NCI-H2171 treated with DMSO at 0.1 percent for 48 hours (cell line): ENCODE measurements at places on chromosomes 3 and 15.

- no peak for DNase-seq
Observed at GRCh38 chr15:101539492-101539891, 50.0 kb upstream of the PCSK6 start.

DNA sequence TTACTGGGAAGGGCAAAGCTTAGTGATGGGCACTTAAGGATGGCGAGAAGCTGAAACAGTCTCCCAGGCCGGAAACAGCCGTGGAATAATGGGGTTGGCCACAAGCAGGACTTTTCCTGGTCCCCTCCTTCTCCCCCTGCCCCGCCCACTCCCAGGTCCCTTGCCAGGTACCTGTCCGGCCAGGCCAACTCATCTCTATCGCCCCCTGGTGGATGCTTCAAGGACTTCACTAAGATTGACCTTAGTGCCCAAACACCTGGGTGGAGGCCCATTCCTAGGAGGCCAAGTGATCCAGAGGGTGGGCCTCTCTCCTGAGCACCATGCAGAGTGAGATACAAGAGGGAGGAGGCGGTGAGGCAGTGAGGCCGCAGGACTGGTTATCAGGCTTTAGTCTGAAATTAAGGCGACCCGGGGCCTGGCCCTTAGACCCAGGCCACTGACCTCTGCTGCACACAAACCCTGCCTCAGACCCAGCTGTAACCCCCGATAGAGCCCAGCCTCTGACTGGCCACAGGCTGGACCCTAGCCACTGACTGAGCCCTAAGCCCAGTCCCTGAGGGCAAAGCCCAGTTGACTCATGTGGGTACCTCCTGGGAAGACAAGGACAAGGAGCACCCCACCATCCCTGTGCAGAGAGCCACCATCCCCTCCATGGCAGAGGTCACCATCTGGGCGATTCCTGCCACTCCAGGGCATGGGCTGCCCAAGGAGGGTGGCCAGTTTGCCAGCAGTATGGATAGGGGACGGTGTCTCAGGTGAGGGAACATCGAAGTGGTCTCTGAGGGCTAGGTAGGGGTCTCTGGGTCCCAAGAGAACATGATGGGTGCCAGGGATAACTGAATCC, 37.6 kb downstream of the VIPR1 start:
- DNase-seq: no peak

GRCh38 chr3:29609328-29609811, 328.5 kb downstream of the RBMS3 start:
- DNase-seq: no peak

DNA sequence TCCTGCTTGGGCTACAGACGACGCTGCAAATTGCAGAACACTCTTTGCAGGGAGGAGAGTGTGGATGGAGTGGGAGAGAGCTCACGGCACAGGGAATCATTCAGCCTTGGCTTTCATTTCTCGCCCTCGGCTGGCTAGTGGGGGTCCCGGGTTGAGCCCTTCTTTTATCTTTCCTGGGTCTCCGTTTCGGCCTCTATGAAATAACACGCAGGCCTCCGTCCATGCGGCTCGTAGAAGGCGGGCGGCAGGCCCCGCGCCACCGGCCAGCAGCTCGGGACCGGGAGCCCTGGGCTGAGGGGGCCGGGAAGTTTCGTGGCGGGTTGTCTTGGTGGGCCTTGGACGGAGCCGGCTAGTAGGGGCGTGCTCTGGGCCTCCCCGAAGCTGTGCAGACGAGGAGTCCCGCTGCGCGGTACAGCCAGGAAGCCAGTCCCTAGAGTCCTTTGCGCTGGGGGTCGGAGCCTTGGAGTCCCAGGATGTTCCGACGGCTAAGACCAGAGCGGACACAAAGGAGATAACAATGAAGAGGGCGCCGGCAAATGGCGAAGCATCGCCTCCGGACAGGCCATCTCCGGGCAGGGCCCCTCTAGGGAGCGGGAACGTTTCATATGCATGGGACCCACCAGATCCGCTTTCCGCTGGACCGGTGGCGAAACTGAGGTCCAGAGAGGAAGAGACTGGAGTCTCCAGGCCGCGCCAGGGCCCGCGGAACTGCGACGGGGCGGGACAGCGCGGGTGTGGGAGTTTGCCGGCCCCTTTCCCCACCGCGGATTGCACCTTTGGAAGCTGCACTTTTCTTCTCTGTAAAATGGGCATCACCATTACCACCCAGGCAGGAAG, 4.3 kb downstream of the RNU6-1 start:
- no peak for DNase-seq

DNA sequence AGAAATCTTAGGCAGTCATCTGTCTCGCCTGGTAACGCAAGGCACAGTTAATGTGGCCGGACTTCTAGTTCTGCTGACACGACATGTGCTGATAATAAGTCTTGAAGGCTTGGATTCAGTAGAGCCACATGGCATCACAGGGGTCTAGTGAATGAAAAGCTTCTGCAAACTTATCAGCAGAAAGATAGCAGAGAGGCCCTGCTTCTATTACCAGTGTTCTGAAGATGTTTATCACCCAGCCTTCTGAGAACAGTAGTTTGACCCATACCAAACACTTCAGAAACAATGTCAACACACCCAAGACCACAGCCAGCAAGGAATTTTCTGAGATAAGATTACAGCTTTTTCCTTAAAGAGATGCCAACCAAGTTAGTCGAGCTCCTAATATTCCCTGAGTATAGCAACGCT, 102.7 kb upstream of the UMPS start:
- no peak for DNase-seq

DNA sequence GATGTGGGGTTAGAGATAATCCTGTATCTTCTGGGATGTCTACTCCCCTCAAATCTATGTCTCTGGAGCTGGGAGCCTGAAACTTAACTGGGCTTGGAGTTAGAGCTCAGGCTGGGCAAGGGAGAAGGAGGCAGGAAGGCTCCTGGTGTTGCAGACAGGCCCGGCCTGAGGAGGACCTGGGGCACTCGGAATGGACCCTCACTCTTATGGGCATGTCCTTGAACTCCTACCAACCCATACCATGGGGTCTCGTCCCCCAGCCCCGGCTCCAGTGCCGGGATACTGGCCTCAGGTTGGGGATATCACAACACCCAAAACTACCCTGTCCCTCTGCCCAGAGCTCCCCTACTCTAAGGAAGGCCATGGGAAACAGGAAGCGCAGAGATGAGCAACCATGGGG, 45.2 kb downstream of the SCN5A start:
- DNase-seq: no peak

GRCh38 chr3:140078343-140078742, 143.4 kb downstream of the CLSTN2 start:
- no peak for DNase-seq

- DNase-seq: no peak
Observed at GRCh38 chr3:72496051-72496670, 352.1 kb downstream of the SHQ1 start.

GRCh38 chr3:13073326-13074005, at the start of gene IQSEC1:
TSS of gene IQSEC1 (minus strand) at chr3:13073429. CDS start at chr3:13073014, 415 bp downstream.
- peak; percentile 38 for DNase-seq

DNA sequence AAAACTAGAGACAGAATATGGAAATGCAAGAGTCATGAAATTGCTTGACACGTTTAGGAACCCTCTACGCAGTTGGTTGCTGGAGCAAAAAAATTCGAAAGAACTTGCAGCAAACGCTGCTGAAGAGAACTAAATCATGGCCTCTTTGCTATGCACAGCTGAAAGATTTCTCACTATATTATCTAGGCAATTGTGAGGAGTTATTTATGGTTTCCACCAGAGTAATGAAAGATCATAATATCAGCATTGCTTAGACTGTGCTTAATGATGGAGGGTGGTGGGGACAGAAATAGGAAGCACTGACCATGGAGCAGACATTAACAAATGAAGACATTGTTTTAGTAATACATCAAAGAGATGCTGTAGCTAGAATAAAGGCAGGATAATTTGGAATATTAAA, 593.4 kb upstream of the ZNF717 start:
- no peak for DNase-seq

- DNase-seq: no peak
Observed at GRCh38 chr3:100811779-100812507, 102.6 kb downstream of the TFG start.

DNA sequence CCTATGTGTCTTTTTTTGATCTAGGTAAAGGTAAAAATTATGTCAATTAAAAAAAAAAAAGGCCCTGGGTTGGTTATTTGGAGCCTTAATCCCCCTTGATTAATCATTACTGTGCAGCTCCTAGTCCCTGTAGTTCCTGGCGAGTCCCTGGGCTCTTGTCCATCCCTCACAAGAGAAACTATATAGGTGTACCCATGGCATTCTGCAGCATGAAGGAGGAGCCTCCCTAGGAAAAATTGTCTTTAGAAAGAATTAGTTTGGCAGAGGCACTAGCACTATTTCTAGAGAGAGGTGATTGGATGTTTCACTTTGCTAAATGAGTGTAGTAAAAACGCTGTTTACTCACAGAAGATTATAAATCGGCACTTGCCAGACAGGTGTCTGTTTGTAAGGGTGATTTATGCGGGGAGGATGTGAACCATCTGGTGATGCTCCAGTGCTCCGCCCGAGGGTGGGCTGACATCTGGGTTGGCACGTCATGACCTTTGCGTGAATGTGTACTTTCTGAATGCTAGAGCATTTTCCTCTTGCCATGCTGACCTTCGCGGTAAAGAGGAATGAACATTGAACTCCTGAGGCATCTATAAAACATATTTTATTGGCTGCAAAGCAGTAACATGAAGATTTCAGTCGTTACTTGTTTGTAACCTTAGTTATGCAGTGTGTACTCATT, 12.6 kb downstream of the PLCL2 start:
- peak; percentile 59 for DNase-seq

DNA sequence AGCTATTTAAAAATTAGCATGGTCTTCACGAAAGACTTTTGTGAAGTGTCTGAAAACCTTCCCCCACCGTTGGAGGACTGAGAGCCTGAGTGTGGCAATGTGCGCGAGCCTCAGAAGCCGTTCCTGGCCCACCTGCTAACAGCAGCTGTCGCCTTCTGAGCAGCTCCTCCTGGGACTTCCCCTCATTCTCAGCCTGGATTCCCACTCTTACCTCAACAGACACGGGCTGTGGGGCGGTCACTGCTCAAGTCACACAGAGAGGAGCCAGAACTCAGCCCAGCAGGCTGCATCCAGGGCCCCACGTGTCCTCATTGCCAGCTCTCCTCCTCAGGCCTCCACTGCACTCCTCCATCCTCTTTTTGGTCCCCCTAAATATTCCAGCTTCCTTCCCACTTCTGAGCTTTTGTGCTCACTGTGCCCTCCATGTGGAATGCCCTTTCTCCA, 7.8 kb downstream of the DNASE1L3 start:
- peak; percentile 78 for DNase-seq

- no peak for DNase-seq
Observed at GRCh38 chr15:46080016-46080415, 445.2 kb downstream of the SQOR start.

DNA sequence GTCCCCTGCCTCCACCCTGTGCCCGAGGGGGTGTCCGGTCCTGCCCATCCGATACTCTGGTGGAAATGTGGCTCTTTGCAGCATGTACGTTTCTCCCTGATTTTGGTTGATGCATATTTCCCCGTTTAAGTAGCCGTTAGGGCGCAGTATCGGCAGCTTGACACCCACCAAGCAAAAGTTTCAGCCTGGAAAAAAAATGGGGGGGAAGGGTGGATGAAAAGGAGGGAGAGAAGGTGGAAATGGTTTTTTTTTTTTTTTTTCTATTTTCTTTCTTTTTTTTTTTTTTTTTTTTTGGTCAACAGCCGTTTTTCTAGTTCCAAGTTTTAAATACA, 1.3 kb downstream of the RAP2B start:
- no peak for DNase-seq

GRCh38 chr3:52830535-52831258, at the start of gene ITIH4:
TSS of gene ITIH4 (minus strand) at chr3:52830672. CDS start at chr3:52830642, 30 bp downstream.
- no peak for DNase-seq

DNA sequence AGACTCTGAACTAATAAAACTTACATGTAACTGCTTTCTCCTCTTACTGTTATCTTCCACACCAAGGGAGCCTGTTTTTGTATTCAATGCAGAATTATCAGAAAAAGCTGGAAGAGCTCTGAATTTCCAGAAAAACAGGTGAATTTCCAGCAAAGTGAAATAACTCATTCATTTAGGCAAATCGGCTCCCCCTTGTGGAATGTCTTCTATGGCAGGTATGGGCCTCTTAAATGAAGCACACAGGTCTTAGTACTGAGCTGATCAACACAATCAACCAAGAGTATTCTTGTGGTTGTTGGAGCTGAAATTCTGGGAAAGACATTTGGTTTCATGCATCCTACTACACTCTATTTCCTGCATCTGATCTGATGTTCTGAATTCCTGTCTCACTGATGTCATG, 31.0 kb upstream of the PTPRG start:
- peak; percentile 45 for DNase-seq

GRCh38 chr3:183435661-183436060, 7.2 kb upstream of the MCF2L2 start:
- DNase-seq: no peak

- no peak for DNase-seq
Observed at GRCh38 chr3:136151219-136151618, 44.9 kb downstream of the MSL2 start.

DNA sequence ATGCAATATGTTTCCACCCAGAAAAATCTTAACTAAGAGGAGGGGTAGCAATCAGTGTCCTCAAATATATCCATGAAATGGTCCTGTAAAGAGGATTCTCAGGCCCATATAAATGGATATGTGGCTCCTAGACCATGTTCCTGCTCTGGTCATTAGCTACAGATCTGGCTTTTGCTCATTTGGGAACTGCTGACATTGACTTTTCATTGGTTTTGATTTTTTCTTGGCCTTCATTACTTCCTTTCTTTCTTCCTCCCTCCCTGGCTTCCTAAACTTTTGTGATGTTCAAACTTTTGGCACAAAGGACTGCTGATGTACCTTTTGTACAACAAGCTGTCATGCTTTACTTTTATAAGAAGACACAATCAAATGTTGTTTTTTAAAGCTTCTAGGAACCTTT, 41.6 kb upstream of the SNRK start:
- DNase-seq: no peak

GRCh38 chr3:128052595-128053351, 536 bp downstream of the SEC61A1 start:
- DNase-seq: peak; percentile 23

- DNase-seq: no peak
Observed at GRCh38 chr3:188853856-188854771, 317.7 kb upstream of the TPRG1 start.
